ENCODE measurements at places on chromosomes 7 and 10.

DNA sequence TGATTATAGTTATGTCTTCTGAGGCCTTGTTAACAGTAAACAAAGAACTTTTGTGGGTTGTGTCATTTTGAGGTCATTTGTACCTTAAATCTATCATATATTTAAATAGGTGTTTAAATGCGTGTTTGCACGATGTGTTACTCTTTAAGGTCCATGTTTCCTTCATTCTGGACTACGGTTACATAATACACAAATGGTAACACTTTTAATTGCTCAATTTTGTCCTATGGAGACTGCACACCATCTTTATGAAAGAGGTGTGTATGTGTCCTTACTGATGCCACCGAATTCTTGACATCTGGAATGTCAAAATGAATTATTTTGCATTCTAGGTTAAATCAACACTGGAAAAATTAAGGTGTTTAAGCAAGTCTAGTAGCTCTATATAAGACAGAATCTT lies 1.7 kb downstream of the PALS2 start:
- DNase-seq: no peak

- DNase-seq: no peak
Observed at GRCh38 chr7:25454562-25455041, 226.3 kb upstream of the NPVF start.

DNA sequence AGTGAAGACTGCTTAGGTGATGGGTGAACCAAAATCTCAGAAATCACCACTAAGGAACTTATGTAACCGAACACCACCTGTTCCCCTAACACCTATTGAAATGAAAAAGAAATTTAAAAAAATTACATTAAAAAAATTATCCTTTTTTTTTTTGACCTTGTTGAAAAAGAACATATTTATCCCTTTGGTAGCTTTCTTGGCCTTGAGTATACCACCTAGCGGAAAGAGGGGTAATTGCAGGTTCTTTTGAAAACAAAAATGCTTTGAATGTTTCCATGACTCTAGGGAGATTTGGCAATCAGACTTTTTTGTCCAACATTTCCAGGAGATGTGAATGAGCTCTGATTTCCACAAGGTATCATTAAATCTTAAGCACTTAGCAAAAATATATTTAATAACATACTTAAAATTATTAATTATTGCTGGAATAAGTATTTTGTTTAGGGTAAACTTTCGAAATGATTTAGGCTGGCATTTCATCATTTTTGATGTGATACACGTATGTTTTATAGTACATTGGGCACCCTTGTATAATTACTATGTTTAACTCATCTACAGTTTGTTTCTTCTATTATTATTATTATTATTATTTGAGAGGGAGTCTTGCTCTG lies 47.0 kb upstream of the ELMO1 start:
- no peak for DNase-seq

DNA sequence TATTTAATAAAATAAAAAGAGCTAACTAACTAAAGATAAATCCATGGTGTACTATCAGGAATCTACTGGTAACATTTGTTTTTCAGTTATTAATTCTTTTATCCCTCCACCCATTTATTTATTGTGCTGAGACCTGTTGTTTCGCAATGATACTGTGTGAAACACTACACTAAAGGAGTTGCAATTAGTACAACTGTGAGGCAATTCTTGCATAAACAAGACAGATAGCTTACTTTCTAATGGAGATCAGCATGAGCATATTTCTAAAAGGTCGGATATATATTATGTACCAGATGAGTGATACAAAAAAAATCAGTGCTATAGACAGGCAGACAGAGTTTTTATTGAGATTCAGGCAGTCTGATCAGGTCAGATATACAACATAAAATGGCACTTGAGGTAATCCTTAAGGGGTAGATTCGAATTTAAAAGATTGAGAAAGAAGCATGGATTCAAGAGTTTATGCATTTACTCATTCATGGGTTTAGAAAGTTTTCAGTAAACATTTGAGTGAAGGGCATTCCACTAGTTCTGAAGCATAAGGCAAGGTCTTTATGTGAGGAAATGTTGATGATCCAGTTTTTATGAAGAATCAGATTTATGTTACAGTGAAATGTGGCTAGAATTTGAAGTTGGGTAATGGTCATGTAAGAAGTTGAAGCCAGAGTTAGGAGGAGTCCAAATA lies 147.6 kb downstream of the POLR1F start:
- DNase-seq: no peak

- DNase-seq: no peak
Observed at GRCh38 chr7:31892099-31892829, 177.9 kb downstream of the PDE1C start.

DNA sequence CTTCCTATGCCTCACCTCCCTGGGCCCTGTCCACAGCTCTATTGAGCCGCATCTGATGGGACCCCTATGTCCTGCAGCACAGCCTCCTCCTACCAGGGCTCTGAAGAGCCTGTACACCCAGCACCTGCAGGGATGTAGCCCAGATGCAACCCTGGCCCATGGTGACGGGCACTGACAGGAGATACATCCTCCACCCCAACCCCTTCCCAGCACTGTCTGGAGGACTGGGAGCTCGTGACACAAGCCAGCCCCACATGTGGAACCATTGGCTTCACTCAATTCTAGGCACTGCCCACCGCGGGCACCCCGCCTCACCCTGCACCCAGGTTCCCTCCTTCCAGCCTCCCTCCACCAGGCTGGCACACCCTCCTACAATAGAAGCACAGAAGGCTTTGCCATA lies 2.6 kb upstream of the GRB10 start:
- DNase-seq: no peak

DNA sequence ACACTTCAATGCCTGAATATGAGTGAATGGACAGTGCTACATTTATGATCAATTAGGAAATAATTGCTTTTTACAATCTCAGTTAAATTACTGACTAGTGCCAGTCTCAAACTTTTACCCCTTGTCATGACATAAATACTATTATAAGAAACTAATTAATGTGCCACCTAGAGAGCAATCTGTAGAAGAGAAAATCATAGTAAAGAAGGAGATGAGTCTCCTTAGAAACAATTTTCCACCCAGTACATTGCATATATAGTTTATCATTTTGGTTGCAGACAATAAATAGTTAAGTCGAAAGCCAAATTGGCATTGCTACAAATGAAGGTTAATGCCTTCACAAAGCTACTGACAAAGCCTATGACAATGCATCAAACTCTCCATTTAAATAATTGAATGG lies 68.6 kb downstream of the SLC13A1 start:
- no peak for DNase-seq

GRCh38 chr7:121002757-121003200 lies 14.3 kb downstream of the CPED1 start:
- DNase-seq: no peak

GRCh38 chr10:60573336-60573735 lies 183.7 kb upstream of the ANK3 start:
- DNase-seq: peak; percentile 4

- DNase-seq: no peak
Observed at GRCh38 chr7:73901231-73901822, 40.4 kb downstream of the TMEM270 start.

DNA sequence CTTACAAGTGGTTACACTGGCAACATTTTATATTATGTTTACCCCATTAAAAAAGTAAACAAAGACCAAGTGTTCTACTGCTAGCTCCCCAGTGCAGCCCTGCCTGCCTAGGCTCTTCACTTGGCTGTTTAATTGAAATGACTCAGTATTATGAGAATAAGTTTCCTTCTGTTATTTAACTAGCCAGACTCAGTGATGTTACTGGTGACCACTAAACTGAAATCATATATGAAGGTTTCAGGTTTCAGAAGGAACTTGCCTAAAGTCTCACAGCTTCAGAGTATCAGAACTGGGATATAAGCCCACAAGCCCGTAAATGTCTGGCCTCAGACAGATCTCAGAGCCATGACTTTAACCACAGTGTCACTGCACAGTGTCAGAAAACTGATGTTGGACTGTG lies 66.8 kb upstream of the EXOC4 start:
- no peak for DNase-seq

DNA sequence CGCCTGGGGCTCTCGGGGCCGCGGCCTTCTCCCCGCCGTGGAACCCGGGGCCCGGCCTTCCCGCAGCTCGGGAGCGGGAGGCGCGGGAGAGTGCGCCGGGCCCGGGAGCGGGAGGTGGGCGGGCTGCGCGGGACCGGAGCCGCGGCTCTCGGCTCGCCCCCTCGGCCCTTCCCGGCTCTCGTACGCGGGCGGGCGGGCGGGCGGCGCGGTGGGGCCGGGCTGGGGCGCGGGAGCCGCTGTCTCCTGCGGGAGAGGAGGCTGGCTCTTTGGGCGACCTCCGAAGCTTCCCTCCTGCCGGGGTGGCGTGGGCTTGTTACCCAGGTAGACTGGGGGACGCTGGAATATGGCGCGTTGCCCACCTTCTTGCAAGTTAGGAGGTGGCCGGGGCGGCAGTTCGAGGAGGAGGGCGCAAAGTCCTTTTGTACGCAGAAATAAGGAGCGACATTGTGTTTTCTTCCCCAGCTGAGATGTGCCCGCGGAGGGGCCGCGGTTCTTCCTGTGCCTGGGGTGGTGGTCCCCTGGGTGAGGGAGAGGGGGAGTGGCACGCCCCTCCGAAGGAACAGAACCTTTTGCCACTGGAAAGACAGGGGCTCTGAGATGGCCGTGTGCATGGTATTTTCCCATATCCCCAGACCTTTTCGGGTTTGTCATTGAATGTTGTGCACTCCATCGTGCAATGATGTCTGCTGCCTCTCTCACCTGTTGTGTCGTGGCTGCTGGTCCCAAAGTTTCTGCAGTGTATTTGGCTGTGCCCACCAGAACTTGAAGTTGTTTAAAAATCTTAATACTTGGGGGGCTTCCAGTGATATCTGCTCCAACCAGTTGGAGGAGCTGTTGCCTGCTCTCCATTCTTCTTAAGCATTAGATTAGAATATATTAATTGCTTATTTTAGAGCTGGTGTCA lies 844 bp downstream of the NRF1 start:
- peak; percentile 6 for DNase-seq

GRCh38 chr10:71255808-71256660 lies 43.7 kb downstream of the UNC5B start:
- DNase-seq: no peak

- no peak for DNase-seq
Observed at GRCh38 chr7:22934023-22934422, 79.9 kb downstream of the HYCC1 start.

- DNase-seq: no peak
Observed at GRCh38 chr7:1566687-1567048, 3.2 kb downstream of the PSMG3 start.

DNA sequence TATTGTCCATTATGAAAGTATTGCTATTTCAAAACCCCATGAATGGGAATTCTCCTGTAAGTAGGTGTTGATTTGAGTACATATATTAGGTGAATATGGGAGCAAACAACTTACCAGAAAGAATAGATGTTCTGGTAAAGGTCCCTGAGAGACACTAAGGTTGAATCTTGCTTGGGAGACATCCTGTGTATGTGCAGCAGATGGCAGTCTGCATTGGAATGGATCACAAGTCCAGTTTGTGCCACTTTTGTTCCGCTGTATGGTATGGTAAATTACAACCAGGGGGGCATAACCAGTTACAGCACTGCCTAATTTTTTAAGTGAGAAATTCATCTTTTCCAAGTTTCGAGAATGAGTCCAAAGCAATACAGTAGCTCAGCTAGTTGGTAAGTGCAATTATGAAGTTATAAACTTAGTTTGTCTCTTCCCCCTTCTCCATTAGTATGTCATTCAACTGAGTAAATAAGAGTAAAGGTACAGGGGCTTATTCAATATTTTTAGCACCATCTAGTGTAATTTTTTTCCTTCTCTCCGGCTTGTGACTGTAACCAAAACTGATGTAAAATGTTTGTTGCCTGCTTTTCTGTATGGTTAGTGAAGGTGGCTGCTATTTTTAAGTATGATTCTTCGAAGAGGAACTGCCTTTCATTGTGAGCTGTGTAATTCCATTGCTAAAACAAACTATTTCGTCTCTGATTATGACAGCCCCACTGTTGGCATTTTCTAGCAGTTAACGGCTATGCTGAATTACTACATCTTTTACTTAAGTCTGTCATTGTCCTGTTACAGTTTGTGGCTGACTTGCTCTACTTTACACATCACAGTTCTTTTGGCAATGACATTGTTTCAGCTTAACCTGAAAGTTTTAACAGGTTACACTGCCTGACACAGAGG lies 2.8 kb downstream of the MCU start:
- no peak for DNase-seq

Measured in nucleus accumbens (tissue), 56 donors.